MM.1S (cell line): ENCODE measurements at places on chromosomes 6 and 20.
A peak's percentile ranks its signal among the peaks of the same experiment; 100 is the strongest.

DNA sequence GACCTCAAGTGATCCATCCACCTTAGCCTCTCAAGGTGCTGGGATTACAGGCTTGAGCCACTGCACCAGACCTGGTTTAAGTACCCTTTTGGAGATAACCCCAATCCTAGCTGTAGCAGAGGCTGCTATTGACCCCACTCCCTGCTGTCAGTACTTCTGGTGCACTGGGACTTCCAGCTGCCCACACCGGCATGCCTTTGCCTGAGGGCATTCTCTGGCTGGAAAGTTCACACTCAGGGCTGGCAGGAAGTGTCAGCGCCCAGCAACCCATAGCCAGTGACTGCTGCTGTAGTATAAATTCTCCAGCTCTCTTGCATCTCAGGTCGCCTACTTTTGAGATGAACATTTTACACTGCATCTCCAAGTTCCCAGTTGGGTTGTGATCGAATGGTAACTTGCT is 75.3 kb downstream of the UTRN start:
- no peak for DNase-seq

DNA sequence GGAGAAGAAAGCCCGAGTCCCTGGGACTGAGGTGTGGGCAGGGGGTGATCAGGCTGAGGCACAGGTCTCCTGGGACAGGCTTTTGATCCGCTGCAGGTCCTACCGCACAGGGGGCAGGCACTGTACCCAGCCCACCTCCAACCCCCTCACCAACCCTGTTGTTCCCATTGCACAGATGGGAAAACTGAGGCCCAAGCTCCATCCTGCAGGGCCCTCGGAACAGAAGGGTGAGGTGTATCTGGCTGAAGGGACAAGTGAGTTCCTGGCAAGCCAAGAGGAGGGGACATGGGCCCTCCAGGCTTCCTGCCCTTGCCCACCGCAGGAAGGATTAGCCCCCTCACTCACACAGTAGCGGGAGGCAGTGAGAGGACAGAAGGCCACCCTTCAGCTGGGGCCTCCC is 16.5 kb upstream of the SPDEF start:
- DNase-seq: no peak

DNA sequence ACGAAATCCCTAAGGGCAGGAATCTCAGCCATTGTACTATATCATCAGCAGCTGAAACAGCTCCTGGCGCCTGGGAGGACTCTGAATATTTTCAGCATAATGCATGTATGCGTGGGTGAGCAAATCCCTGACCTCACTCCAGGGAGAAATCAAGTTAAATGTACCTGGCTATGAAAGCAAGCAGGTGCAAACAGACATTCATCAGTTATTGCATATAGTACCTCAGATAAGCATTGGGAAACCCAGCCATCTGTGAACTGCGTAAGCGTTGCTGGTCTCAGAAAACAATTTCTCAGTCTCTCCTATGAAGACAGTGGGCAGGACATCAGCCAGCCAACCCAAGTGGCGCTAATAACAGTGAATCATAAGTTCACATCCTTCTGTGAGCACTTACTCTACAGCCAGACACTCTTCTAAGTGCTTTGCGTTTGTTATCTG is 622.6 kb downstream of the EPM2A start:
- no peak for DNase-seq

DNA sequence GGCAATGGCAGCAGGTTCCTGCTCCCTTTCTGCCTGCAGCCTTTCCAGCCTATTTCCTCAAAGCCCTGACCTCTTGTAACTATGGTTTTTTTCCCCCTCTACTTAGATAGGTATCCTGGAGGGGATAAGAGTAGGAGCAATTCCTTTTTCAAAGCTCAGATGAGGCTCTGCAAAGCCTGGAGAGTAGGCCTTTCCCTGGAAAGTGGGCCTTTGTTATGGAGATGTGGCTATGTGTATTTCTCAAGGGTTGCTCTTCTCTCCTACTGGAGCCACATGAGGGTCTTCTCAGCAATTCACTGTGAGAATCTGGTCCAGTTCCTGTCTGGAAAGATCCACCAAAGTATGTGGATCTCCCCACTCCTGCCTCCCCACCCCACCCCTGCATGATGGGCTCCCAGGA is 96.0 kb downstream of the DTD1 start:
- DNase-seq: no peak

DNA sequence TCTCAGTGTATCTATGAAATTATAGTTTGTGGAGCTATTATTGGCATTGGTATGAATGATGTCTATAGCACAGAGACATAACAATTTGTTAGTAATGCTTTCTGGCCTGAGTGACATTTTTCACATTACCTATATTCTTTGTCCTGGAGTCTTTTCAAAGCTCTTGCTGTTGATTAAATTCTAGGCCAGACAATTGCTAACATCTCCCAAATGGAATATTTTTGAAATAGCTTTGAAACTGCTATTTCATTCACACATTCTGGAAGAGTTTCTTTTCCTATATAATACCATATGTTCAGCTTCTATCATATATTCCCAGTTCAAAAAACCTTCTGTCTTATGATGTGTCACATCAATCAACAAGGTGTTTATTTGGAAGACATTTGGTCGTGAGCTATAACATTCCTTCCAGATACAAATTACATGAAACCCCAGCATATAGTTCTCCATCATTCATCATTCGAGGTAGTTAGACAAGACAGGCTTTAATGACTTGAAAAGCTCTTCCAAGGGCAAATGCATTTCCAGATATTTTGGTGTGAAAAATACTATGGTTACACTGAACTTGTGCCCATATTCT is 452.8 kb downstream of the KHDRBS2 start:
- DNase-seq: no peak

DNA sequence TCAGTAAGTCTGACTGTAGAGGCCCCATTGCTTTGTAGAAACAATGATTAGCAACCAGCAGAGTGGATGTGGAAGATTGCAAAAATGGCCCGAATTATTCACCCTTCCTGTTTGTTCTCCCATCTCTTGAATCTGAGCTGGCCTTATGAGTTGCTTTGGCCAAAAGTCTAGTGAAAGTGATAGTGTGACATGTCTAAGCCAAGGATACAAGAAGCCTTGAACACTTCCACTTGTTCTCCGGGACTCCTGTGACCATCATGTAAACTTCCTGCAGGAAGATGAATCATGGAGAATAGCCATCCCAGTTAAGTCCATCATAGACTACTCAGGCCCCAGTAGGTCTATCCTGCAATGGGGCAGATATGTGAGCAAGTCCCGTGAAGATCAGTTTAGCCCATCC is 252.0 kb upstream of the JAG1 start:
- no peak for DNase-seq

DNA sequence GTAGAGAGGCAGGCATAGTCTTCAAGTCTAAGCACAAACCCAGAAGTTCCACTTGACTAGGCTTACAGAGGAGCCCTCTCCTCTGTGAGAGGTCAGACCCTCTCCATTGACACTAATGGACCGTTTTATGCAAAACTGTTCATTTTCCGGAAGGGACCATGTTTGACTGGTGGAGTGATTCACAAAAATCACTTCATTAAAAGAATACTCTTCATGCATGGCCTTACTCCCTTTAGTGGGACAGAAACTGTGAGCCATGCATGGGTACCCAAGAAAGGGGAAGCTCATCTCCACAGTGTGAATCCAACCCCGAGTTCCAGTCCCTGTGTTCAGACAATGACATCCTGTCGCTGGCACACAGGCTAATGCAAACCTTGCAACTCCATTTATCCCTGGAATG is 63.2 kb downstream of the OLIG3 start:
- DNase-seq: no peak

DNA sequence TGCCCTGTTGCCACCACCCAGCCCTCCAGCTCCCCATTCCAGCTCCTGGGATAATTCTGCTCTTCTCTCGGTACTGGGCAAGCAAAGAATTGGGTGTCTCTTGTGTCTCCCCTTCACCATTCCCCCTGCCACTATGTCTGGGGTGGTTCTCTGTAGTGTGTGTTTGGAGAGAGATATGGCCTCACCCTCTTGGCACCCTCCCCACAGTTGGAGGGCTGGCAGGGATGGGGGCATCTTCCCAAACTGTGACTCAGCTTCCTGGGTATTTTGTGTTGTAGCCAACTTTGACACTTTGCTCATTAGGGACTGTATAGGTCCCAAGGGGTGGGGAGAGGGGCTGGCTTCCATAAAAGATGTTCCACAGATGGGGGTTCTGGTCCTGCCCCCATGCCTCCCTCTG is 1.7 kb downstream of the TNXB start:
- no peak for DNase-seq

DNA sequence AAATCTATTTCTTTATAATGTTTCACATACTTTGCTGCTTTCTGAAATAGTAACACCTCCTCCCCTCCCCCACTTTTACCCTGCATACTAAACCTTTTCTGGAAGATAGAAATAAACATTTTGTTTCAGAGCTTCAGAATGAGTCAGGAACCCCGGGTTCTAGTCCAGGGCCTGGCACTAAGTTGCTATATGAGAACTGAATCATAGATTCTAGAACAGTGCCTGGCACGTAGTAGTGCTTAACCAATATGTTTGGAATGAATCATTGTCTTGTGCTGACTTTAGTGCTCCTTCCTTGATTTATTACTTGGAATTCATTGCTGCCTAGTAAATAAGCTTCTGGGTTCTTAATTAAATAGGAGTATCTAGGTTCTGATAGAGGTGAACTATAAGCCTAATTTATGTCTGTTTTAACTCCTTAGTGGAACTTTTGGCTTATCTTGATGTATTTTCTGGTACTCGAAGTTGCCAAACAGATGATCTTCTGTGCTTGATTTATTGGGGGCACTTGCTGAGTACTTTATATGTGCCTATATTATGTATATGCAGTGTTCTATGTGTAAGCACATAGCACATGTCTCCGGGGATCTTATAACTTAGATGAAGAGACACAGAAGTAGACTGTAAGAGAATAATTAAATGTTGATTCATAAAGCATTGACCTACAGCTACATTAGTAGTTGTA is 18.6 kb downstream of the TAB2 start:
- DNase-seq: no peak

- DNase-seq: no peak
Measured at GRCh38 chr20:11108102-11108810, 434.5 kb upstream of the JAG1 start.

- no peak for DNase-seq
Measured at GRCh38 chr6:89589297-89590025, 49.1 kb downstream of the LYRM2 start.

- DNase-seq: no peak
Measured at GRCh38 chr6:2978923-2979322, 7.6 kb upstream of the SERPINB6 start.

GRCh38 chr6:134495203-134495889 is 177.4 kb upstream of the SGK1 start:
- DNase-seq: no peak

GRCh38 chr20:37990571-37991151 is 42.6 kb downstream of the TTI1 start:
- DNase-seq: peak; percentile 71

DNA sequence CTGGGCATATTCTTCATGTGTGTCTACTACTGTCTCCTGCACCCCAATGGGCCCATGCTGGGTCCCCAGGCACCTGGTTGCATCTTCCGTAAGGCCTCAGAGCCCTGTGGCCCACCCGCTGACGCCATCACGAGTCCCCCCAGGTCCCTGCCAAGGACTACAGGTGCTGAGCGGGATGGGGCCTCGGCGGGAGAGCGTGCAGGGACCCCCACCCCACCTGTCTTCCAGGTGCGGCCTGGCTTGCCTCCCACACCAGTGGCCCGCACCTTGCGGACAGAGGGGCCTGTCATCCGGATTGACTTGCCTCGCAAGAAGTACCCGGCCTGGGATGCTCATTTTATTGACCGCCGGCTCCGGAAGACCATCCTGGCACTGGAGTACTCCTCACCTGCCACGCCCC is 13.2 kb upstream of the CCM2L start:
- DNase-seq: no peak

GRCh38 chr6:118704915-118705314 is 53.5 kb upstream of the CEP85L start:
- no peak for DNase-seq

DNA sequence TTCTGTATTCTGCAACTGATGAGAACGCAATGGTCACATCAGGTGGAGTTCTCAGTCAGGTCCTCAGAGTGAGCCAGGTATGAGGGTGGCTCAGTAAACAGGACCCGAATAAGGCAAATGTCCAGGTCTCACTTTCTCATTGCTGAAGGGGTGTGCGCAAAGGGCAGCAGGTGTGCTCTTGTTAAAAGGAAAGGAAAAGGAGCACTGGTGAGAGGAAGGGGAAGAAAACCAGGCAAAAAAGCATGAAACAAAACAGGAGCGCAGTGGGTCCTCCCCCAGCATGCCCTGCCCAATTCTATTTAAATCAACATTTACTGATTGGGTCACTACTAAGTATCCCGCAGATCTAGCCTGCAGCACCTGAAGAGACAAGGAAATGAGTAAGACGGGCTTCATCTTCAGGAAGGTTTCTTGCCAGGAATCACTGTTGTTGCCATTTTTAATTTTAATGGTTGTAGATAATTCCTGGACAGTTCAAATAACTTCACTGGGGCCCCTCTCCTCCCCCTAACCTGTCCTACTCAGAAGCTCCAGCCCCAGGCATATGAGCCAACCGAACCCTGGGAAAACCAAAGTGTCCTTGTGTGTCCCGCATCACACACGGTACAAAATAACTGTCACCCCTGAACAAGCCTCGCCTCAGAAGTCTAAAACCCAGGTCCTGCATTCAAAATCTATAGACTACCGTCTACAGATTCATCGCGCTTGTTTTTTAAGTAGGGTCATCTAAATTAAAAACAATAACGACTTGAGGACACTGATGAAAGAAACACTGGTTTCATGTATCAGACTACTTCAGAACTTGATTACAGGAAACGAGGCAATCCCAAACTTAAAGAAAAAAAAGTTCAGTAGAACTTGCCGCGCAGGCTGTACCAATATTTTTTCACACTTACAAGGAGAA is 980 bp downstream of the MBOAT1 start:
- DNase-seq: peak; percentile 70

GRCh38 chr6:24666097-24666640 is 530 bp downstream of the TDP2 start:
- DNase-seq: peak; percentile 46

DNA sequence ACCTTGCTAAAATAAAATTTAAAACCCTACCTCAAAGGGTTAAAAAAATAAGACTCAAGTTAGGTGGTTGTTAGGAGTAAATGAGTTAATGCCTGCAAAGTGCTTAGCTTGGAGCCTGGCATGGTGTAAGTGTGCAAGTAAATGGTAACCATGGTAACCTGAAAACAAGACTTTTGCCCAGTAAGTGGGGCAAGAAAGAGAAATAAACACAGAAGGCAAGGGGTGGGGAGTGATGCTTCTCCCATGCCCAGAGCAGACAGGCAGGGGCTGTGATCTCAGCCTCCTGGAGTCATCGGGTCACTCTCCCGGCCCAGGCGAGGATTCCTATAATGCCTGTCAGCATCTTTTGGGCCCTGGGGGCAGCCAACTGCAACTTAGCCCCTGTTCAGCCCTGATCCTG is 59.2 kb upstream of the SLC32A1 start:
- no peak for DNase-seq

DNA sequence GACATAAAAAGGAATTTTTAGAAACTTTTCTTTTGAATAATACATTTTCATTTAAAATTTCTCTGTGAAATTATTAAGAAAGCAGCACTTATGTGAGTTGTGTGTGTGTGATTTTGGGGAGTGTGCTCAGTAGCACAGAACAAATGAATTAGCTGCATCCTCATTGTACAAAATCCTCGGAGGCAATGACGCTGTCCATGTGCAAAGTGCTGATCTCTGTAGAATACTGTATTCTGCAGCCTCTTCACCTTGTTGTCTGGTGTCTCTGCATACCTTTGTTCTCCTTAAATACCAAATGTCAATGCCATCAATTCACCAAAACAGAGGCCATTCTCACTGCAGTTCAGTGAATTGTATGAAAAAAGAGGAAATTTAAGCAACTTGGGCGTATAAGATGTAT is 838.4 kb downstream of the QKI start:
- DNase-seq: no peak

GRCh38 chr6:57313009-57313408 is 4.4 kb upstream of the PRIM2 start:
- no peak for DNase-seq

- DNase-seq: no peak
Measured at GRCh38 chr6:2102316-2102883, 143.0 kb downstream of the GMDS start.
